ENCODE measurements at places on chromosomes 16 and 17. TPM values are rescaled to one million over a fixed set of nuclear protein-coding genes. Genes with fewer than 3 reads are reported as not detected.

- H3K4me3 ChIP-seq: no peak overlapping the region
- H3K27me3 ChIP-seq: no peaks in the 10 kb centered on the region
- no peak for DNase-seq
- H3K4me1 ChIP-seq: no peaks in the 10 kb centered on the region
Measured at GRCh38 chr17:27354491-27355081, 60.7 kb downstream of the WSB1 start.

DNA sequence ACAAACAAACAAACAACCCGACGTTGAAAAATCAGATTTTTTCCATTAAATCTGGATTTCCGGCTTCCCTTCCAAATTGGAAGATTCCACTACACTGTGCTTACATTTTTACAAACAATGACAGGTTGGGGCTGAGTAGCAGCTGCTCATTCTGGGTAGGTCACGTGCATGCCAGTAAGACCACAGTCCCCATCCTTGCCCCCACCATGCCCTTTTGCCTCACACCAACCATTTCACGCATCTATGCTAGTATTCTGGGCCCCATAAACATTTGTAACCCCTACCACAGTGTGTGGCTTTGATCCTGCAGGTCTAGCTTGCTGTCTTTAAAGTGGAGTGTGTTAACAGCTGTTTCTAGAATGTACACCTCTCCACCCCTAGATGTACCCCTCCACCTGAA is 366.1 kb downstream of the XYLT1 start:
- DNase-seq: no peak
- no peaks in the 10 kb centered on the region for H3K27me3 ChIP-seq
- no peak overlapping the region for H3K4me3 ChIP-seq
- H3K4me1 ChIP-seq: no peaks in the 10 kb centered on the region
- H3K36me3 ChIP-seq: no peaks in the 10 kb centered on the region

DNA sequence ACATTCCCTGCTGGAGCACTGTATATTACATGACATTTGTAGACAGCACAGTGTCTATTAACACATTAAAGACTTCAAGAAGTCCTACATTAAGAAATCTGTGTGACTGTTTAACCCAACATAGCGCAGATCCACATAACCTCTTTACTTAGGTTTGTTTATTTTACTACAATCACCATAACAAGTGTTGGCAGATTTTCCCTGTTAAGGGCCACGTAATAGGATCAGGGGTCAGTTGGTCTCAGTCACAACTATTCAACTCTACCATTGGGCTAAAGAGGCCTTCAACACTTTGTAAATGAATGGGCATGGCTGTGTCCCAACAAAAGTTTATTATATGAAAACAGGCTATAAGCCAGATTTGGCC is 51.3 kb upstream of the ADORA2B start:
- peaks cover 6% of the 10 kb centered on the region for H3K4me1 ChIP-seq
- no peak overlapping the region for H3K4me3 ChIP-seq
- no peak overlapping the region for H3K27ac ChIP-seq
- peaks cover 46% of the 10 kb centered on the region for H3K27me3 ChIP-seq

DNA sequence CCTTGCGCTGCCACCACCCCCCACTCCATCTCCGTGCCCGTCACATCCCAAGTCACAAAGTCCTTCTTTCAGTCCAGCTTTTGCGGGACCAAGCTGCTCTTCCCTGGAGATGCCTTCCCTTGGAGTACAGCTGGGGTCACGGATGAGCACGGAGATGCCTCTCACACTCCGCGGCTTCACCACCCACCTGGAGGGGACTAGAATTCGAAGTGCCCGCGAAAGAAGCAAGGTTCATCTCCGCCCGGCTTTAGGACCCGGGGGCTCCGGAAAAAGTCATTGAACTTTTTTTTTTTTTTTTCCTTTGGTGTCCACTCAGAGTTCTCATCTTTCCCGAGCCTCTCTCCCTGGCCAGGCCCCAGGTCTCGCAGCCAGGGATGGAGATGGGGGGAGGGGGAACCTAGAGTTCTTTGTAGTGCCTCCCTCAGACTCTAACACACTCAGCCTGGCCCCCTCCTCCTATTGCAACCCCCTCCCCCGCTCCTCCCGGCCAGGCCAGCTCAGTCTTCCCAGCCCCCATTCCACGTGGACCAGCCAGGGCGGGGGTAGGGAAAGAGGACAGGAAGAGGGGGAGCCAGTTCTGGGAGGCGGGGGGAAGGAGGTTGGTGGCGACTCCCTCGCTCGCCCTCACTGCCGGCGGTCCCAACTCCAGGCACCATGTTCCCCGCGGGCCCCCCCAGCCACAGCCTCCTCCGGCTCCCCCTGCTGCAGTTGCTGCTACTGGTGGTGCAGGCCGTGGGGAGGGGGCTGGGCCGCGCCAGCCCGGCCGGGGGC is at the start of gene FKBP10:
Gene FKBP10, plus strand, starts transcription at position 624 of the 771 bp plus-strand sequence. Its CDS starts 31 bp downstream, at position 655.
- H3K4me3 ChIP-seq: peak within 1 kb of the TSS; percentile 87
- H3K27ac ChIP-seq: peak within 1 kb of the TSS; percentile 83
- H3K36me3 ChIP-seq: peaks cover 8% of the 10 kb centered on the region
- no peaks in the 10 kb centered on the region for H3K4me1 ChIP-seq
- peak; percentile 96 for DNase-seq

UTS2R gene
- 0.40 TPM for total RNA-seq

PTX4 gene
- total RNA-seq: not detected

MYH3 gene
- total RNA-seq: 2.0 TPM

GNG13 gene
- not detected for total RNA-seq

TEKT1 gene
- total RNA-seq: not detected

NOG gene
- 6.7 TPM for total RNA-seq

C16orf96 gene
- 1.6 TPM for total RNA-seq

Measured in endodermal cell (in vitro differentiated cells).